Cardiac septum (tissue), 1 donor: ENCODE measurements at places on chromosomes 5 and 9. TPM values are rescaled to one million over a fixed set of nuclear protein-coding genes. Genes with fewer than 3 reads are reported as not detected.
A peak's percentile ranks its signal among the peaks of the same experiment; 100 is the strongest.

The MGAT4B gene
- 160 TPM for total RNA-seq

DNA sequence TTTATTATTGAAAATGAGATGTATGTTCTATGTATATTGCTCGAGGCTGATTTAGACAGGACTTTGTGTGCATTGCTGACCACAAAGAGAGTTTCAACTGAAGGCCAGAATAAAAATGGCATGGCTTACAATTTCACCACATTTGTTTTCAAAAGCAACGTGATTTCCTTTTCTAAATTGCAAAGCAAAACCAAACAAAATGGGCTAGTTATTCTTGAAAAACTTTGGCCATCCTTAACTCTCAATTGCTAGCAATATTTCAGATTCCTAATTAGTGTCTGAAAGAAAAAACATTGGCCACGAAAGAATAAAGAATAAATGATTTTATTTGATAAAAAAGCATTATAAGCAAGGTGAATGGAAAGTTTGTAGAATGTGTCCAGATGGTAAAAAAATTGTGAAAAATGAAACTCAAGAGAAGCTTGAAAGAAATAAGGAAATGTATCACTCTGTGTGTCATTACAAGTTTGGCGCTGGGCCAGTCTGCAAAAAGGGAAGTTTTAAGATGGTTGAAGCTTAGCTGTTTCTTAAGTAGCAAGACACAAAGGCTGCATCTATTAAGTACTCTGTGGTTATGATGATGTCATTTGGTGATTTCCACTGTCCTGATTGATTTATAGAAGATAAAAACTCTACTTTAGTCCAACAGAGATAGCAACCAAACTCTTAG lies 89.2 kb upstream of the PRLR start:
- no peak for DNase-seq

DNA sequence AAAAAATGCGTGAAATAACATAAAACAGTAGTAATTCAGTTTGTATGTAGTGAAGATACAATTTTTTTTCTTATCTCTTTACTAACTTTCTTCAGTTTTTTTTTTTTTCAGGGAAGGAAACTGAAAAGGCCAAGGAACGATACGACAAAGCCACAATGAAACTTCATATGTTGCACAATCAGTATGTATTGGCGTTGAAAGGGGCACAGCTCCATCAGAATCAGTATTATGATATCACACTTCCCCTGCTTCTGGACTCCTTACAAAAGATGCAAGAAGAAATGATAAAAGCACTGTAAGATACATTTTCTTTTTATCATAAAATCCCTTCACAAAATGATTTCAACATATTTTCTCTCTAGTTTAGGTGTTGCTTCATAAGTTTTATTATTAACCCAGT lies 120.0 kb downstream of the FER start:
- no peak for DNase-seq

The PCDHGA10 gene
- 11.0 TPM for total RNA-seq

- DNase-seq, result no peak
These were observed 108.4 kb downstream of the GHR start for GRCh38 chr5:42531611-42532010.

GRCh38 chr5:135135530-135136226 lies 101.7 kb upstream of the PITX1 start:
- peak; percentile 75 for DNase-seq

DNA sequence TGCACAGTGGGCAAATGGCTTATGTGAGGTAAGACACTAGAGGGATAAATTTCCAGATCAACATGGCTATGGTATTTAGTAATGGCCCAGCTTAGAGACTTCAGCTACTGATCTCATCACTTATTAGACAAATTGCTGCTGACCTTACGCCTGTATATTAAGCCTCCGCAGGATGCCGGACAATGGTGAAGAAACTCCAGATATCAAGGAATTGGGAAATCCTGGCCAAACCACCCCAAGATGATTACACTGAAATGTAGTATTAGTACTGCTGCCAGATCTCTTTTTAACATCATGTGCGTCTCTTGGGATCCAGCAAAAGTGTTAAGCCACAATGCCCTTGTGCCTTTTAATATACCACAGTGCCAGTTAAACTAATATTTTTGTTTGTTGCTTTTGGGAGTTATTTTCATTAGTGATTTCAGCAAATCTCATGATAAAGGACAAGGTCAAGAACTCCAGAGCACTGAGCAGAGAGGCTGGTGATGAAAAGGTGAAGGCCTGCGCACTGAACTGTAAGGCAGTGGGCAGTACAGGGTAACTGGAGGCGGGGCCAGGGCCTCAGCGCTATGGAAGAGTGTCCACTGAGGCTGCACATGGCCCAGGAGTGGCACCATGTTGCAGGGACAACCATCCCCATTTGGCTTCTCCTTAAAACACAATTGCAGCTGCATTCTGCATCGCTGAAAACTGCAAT lies 32.5 kb downstream of the TSTD2 start:
- no peak for DNase-seq

GRCh38 chr9:131567910-131568309 lies 22.6 kb downstream of the PRRT1B start:
- no peak for DNase-seq

GRCh38 chr9:26779062-26779461 lies 113.5 kb downstream of the CAAP1 start:
- no peak for DNase-seq

DNA sequence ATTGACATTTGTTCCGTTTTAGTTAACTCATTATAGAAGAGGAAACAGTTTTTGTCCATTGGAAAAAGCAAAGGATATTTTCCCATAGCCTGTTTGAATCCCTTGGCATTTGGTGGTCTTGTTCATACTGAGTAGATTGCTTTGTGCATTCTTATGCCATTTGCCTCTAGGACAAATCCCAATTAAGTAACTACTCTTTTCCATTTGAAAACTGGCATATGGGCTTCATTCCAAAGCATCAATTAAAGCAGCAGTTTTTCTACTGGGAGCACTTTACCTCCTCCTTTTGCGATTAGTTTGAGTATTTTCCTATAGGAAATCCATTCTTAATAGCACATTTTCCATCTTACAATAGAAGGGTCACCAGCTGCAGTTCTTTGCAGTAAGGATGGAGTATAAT lies 31.2 kb downstream of the GPR21 start:
- no peak for DNase-seq

- no peak for DNase-seq
These were observed at the start of gene TNFSF15 for GRCh38 chr9:114805670-114806525. Gene TNFSF15 (minus strand): TSS chr9:114806039. CDS start chr9:114806012, 27 bp downstream.

DNA sequence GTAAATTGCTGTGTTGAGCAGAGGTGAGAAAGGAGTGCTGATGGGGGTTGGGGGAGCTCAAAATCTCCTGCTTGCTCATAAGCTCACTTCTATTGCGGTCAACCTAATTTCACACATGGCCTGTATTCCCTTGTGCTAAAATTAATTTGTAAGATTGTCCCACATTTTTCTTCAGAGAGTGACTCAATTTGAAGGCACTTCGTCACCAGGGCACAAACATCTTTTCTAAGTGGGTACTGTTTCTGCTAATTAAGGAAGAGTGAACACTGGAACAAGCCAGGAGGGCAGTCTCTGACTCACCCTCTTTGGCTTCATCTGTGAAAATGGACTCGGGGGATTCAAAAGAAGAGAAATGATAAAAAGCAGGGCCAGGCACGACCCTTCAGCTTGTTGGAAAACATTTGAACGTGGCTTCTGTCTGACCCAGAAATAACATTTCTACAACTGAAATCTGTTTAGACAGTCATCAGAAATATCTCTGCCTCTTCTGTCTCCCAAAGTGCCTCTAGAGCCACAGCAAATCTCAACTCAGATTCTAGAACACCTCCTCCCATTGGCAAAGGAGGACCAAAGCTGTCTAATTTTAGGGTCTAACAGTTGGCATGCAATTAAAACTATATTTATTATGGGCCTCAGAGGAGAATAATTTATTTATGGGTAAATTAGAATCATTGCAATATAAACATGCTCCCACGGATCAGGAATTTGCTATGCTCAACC lies 49.8 kb downstream of the FEM1C start:
- DNase-seq, result no peak

The ZBED3 gene
- 6.4 TPM for total RNA-seq

DNA sequence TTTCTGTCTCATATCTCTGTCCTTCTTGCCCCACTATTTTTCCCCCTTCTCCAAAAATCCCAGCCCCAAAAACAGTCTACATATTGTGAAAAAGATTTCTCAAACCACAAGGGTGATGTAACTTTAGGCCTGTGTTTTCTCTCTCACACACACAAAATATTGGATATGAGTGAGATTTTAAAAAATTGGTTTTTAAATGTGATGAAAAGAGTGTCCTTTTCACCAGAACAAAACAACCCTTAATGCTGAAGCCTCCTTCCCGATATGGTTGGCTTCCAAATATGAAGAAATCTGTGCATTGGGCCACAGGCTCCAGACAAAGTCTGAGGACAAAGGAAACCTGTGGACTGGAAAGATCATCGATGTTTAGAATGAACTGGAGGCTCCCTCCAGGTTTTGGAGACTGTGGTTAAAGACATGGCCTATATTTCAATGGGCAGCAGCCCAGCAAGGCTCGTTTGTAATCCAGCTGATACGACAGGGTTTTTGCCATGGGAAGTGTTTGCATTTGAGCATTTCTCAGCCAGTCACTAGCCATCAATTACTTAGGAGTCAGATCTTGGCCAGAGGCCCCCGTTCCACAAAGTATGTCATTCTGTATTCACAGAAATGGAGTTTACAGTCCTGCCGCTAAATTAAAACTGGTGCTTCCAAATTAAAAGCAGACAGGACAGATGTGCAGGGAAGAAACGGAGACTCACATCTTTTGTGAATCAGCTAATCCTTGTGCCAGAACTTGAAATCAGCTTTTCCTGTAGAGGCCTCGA lies 546.3 kb downstream of the EBF1 start:
- DNase-seq, result no peak

The LHX3 gene
- total RNA-seq, result not detected

The TTC16 gene
- total RNA-seq, result 0.16 TPM

DNA sequence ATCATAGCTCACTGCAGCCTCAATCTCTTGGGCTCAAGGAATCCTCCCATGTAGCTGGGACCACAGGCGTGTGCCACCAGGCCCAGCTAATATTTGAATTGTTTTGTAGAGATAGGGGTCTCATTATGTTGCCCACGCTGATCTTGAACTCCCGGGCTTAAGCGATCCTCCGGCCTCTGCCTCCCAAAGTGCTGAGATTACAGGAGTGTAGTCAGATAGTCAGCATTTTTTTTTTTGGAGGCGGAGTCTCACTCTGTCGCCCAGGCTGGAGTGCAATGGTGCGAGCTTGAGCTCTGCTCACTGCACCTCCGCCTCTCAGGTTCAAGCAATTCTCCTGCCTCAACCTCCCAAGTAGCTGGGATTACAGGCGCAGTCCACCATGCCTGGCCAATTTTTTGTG lies 1.6 kb upstream of the SAR1B start:
- no peak for DNase-seq

The ANXA2R gene
- 1.2 TPM for total RNA-seq

DNA sequence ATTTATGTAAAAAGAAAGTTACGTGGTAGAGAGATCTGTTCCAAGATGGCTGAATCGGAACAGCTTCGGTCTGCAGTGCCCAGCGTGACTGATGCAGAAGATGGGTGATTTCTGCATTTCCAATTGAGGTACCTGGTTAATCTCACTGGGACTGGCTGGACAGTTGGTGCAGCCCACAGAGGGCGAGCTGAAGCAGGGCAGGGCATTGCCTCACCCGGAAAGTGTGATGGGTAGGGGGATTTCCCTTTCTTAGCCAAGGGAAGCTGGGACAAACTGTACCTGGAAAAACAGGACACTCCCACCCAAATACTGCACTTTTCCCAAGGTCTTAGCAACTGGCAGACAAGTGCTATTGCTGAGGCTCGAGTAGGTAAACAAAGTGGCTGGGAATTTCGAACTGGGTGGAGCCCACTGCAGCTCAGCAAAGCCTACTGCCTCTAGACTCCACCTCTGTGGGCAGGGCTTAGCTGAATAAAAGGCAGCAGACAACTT lies 13.1 kb upstream of the HSD17B4 start:
- DNase-seq, result no peak

GRCh38 chr9:78239506-78239905 lies 3.6 kb downstream of the CEP78 start:
- no peak for DNase-seq

DNA sequence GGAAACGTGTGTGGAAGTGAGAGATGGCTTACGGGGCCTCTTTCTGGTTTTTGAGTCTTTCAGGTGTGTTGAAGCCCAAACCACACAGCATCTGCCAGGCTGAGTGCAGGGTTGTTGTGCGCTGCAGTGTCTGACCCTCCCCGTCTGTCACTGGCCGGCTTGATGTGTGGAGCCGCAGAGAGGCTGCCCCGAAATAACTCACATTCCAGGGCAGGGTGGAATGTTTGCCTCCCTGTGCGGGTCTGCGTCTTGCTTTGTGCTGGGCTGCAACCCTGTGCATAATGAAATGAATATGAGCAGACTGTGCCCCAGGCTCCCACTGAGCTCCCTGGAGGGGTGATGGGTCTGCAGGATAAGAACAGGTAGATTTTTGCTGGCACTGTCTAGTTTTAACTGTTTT lies 9.9 kb upstream of the PLEKHG4B start:
- no peak for DNase-seq

DNA sequence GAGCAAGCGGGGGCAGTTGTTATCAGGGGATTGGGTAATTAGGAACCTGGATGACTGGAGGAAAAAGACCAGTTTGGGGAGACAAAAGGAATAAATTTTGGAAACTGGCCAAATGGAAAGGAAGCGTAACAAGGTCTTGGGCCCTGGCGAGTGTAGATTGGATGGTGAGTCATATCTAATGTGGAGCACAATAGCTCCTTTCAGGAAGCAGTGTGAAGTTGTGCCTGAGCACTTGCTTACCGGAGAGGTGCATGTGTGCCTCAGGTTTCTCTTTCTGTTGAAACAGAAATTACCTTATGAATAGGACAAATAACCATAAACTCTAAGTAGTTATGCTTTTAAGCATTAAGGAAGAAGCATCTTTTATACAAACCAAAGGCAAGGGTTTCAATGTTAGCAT lies 176.4 kb downstream of the KIF4B start:
- DNase-seq, result no peak

DNA sequence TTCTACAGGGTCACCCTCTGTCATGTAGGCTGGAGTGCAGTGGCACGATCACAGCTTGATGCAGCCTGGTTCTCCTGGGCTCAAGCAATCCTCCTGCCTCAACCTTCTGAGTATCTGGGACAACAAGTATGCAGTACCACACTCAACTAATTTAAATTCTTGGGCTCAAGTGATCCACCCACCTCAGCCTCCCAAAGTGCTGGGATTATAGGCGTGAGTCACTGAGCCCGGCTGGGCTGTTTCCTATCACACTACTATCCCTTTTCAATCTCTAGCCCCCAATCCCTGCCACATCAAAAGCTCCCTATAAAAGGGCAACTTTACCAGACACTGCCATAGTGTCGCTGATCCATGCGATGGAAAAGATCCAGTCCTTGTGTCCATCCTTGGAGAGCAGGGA lies 20.4 kb downstream of the DCAF12 start:
- no peak for DNase-seq

GRCh38 chr9:136880651-136881050 lies 5.7 kb upstream of the TRAF2 start:
- no peak for DNase-seq
